ENCODE measurements at places on chromosomes 6 and 20.

GRCh38 chr6:95285881-95286280, 291.5 kb upstream of the MANEA start:
- DNase-seq: no peak

DNA sequence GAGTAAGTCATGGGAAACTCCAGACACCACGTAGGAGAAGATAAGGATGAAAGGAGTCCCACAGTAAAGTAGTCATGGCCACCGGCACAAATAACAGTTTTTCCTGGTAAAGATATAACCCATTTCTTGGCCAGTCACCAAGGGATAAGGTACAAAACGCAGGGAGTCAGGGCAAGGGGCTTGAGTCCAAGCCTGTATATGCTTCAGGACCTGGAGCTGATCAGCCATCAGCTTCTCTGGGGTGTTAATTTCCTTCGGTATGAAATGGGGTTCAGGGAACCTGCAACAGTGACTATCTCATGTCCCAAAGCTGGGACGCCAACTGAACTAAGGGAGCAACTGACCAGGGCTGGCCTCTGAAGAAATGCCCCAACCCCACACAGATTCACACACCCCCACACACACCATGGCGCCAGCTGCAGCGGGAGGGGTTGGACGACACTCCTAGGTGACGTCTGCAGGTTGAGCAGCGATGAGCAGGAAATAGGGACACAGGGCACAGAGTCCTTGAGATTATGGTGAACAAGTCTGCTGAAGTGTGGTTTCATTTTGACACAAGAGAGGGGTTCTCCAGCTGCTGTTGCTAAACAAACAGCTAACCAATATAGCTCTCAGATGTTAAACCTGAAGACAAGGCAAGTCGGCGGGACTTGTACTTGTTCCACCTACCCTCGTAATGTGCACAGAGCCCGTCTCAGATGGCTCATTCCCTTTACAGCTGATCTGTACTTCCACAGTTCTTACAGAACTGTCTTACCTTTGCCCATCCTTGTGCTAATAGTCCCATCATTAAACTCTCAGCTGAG, 7.4 kb upstream of the ADTRP start:
- DNase-seq: no peak

DNA sequence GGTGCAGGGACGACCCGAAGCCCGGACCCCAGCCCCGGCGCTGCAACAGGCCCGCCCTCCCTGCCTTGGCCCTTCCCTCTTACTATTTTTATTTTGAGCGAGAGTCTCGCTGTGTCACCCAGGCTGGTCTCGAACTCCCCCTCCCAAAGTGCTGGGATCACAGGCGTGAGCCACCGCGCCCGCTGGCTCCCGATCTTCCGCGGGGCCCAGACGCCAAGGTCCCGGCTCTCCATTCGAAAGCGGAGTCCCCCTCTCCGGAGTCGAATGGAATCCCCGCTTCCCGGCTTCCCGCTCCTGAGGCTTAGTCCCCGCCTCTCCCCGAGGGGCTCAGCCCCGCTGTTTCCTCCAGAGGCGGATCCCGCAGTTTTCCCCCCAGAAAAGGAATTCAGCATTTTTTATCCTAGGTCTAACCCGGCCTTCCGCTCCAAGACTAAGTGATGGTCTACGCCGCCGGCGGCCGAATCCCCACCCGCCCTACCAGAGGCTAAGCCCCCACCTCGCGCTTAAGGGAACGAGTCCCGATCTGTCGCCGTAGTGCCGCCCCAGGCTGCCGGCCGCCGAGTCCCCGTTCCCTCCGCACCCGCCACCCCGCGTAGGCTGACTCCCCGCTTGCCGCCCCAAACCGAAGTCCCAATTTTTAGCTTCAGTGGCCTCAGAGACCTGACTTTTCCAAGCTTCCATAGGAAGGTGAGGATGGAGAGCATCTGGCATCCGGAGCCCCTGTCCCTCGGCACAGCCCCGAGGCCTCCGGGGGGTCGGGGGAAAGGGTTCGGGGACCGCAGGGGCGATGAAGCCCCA, 11.5 kb upstream of the TMC2 start:
- DNase-seq: peak; percentile 50

GRCh38 chr6:68716620-68717019, 81.5 kb downstream of the ADGRB3 start:
- DNase-seq: no peak

GRCh38 chr6:17212546-17213371, 68.4 kb upstream of the RBM24 start:
- DNase-seq: peak; percentile 92

GRCh38 chr6:15444081-15444731, 198.3 kb downstream of the JARID2 start:
- peak; percentile 75 for DNase-seq

GRCh38 chr6:150813319-150813992, 52.0 kb upstream of the MTHFD1L start:
- no peak for DNase-seq

DNA sequence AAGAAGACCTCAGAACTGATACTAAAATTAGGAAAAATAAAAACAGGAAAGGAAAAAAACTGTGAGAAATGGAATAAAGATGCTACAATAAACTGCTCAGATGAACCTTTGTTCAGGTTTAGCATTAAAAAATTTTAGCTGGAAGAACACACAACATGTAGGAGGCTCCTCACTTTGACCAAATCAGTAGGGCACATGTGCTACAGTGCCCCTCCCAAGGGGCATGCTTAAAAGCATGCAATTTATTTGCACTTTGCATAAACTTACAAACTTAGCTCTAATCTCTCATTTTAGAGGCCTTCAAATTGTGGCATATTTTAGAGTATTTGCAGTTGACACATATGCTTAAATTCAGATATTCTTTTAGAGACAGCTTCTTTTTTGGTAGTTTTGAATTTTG, 570.2 kb downstream of the UTRN start:
- no peak for DNase-seq

Measured in spinal cord (tissue), 10 donors.